ENCODE measurements at places on chromosomes 6 and 20.

DNA sequence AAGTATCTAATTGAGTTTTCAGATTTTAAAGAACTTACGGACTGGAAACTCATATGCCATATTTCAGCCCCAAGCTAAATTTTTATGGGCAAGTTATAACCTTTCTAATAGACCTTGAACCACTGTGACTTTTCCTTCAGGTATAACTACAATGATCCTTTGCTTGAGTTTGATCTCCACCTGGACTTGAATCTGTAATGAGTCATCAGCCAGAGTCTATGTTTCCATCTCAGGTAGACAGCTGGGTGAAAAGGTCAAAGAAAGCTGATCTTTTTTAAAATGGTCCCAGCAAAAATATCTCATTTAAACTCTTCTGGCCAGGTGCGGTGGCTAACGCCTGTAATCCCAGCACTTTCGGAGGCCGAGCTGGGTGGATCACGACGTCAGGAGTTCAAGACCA, 88.4 kb upstream of the SGK1 start:
- DNase-seq = no peak

DNA sequence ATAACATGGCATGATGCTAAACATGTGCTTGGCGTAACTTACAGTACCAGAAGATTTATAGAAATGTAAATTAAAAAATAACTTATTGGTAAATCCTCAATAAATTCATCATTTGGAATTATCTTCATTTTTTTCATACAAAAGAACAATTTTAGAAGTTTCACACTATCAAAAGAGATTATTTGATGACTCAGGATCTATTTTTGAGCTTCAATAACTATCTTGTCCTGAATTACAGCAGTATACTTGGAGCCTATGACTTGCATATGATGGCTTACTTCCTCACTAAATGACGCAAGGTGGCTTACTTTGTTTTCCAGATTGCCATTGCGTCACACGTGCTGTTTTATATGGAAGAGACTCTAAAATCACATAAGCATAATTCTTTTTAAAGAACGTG, 49.2 kb downstream of the KHDRBS2 start:
- no peak for DNase-seq

DNA sequence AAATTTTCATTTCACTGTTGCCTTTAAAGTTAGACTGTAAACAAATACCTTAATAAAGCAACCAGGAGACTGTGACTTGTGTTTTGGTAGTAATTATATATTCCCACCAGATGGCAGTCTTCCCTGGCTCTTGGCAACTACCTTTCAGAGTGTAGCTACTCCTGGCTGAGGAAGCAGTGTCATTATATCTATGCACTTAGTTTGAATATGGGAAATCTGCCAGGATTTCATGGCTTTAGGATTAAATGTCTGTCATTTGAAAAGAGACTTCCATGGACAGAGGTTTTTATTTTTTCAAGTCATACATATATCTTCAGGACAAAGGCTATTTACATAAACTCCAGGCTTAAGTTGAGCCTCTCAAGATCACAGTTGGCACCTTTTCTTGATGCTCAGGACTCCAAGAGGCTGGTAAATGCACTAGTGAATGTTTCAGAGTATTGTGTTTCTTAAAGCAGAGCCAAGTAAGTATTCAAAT, 160.1 kb downstream of the C6orf58 start:
- no peak for DNase-seq

DNA sequence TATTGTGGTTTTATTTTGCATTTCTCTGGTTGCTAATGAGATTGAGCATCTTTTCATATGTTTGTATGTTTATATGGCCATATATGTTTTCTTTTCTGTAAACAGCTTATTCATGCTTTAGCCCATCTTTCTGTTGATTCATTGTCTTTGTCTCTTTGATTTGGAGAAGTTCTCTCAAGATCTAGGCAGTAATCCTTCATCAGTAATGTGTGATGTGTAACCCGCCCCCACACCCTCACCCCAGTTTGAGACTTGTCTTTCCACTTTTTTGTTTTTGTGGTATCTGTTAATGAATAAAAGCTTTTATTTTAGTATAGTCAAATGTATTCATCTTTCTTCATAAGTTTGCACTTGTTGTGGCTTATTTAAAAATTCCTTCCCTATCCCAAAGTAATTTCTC, 26.0 kb downstream of the ZC3H12D start:
- DNase-seq = no peak

- DNase-seq = no peak
Observed at GRCh38 chr20:22572023-22572422, 12.3 kb downstream of the FOXA2 start.

- DNase-seq = no peak
Observed at GRCh38 chr20:10536531-10536930, 101.4 kb downstream of the SLX4IP start.

DNA sequence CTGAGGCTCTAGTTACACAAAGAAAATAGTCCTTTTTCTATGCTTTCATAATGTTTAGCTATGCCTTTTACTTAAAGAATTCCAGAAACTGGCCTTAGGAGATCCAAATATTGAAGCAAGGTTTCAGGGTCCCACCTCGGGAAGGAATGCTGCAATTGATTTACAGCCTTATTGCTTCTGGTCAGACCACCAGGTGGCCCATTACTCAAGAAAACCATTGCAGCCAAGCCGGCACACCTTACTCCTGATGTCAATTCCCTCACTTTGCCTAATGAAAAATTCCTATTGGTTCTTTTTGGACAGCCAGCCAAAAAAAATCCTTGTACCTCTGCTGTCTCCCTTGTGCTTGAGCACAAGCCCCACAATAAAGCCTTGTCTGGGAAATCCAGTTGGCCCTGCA, 173.9 kb downstream of the LMBRD1 start:
- no peak for DNase-seq

GRCh38 chr6:104729433-104729832, 130.3 kb downstream of the HACE1 start:
- no peak for DNase-seq

GRCh38 chr6:82205930-82206392, 41.6 kb downstream of the IBTK start:
- DNase-seq = no peak

GRCh38 chr6:148818939-148819575, 72.2 kb downstream of the UST start:
- DNase-seq = no peak
